ENCODE measurements at places on chromosomes 12 and 14. TPM values are rescaled to one million over a fixed set of nuclear protein-coding genes. Genes with fewer than 3 reads are reported as not detected.

GRCh38 chr12:64660237-64661018 lies 50.1 kb downstream of the RASSF3 start:
- no peak for DNase-seq

The KLHL33 gene
- total RNA-seq: 0.26 TPM

DNA sequence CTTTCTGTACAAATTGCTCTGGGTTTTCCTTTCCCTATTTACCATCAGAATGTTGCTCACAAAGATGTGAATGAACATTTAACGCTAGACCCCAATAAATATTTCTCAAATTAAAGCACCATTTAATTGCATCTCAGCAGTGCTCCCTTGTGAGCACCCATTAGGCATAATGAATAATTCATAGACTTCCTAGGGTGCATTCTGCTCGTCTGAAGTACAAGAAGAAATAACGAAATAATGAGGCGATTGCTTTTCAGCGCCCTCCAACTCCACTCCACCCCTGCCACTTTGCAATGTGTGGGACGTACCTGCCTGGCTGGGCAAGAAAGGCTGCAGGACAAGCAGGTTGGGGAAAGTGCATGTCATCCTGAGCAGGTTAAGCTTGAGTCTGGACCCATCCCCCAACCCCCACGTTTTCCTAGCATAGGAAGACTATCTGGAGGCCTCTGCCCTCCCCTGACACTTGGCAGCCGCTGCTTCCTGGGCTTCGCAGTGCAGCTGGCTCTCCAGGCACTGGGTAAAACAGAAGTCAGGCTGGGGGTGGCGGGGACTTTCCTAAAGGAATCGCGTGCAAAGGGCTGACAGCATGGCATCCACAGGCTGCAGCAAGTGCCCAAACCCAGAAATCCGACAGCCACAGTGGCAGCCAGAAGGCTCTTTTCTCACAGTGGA lies 253.7 kb downstream of the DUSP6 start:
- no peak for DNase-seq

- no peak for DNase-seq
Measured at GRCh38 chr14:77955816-77956484, 156.0 kb downstream of the ADCK1 start.

DNA sequence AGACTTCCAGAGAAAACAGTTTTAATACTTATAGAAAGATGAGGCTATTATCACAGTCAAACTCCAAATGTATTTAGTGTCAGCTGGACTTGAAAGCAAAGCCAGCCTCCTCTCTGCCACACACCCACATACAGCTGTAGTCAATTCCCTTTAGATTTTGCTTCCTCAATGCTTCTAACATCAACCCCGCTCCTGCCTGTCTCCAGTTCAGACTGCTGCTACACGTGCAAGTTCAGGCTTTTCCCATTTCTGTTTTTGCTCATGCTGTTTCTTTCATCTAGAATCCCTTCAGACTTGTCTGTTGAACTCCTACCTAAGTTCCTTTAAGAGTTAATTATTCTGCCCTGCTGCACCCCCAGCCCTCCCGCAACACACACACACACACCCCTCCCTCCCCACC lies 380.0 kb downstream of the KCNH5 start:
- no peak for DNase-seq

- DNase-seq: no peak
Measured at GRCh38 chr12:1580526-1580925, 13.9 kb downstream of the FBXL14 start.

The PTHLH gene
- 0.86 TPM for total RNA-seq

DNA sequence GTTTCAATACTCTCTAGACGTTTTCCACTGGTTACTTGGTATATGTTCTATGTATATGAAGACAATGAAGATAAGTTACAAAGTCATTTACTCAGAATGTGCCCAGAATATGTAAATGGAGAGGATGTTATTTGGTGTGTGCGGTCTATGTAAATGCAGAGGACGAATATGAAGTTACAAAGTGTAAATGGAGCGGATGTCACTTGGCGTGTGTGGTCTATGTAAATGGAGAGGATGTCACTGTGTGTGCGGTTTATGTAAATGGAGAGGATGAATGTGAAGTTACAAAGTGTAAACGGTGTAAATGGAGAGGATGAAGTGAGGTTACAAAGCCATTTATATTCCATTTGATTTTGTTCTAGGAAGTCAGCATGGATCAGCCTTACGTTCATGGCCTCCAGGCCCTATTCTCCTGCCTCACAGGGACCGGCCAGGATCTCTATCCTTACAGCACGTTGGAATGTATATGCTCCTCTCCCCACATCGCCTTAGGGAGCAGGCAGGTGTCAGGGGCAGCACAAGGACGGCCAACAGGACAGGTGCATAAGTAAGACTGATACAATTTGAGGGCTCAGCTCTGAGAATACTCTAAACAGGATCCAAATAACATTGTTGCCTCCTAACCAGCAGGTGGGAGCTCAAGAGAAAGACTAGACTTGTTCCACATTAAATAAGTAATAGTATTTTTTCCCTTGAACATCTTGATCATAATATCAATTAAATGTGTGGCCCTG lies 42.4 kb downstream of the GLRX5 start:
- no peak for DNase-seq
